Naive thymus-derived CD4-positive, alpha-beta T cell (primary cell): ENCODE measurements at places on chromosomes 16 and 17. TPM values are rescaled to one million over a fixed set of nuclear protein-coding genes. Genes with fewer than 3 reads are reported as not detected.

The C16orf95 gene
- 8.6 and 8.9 TPM in 2 replicates for total RNA-seq

The TAX1BP3 gene
- total RNA-seq = 13.3 TPM

The DECR2 gene
- total RNA-seq = 6.3 and 8.5 TPM in 2 replicates

The NUPR1 gene
- total RNA-seq = not detected

The GGT6 gene
- total RNA-seq = not detected

The ARMC7 gene
- 10.5 TPM for total RNA-seq

The BCAR1 gene
- total RNA-seq = not detected

The PITPNM3 gene
- 0.58 and 0.59 TPM in 2 replicates for total RNA-seq

The CYB5D1 gene
- total RNA-seq = 9.0 TPM

The CNTNAP4 gene
- total RNA-seq = not detected in 2 replicates

The EVI2B gene
- 57.8 and 70.5 TPM in 2 replicates for total RNA-seq

The KRTAP16-1 gene
- total RNA-seq = 0.32 TPM

The PRSS33 gene
- total RNA-seq = not detected

The MIS12 gene
- total RNA-seq = 16.3 TPM

The CDH8 gene
- not detected for total RNA-seq

The KCNH6 gene
- total RNA-seq = not detected

The RASL10B gene
- total RNA-seq = 0.37 TPM

The B4GALNT2 gene
- not detected for total RNA-seq

The OTOP3 gene
- not detected for total RNA-seq

The PRR15L gene
- not detected in 2 replicates for total RNA-seq

The KRT33A gene
- not detected for total RNA-seq

The TMC7 gene
- total RNA-seq = not detected

The RDM1 gene
- total RNA-seq = 6.9 and 7.2 TPM in 2 replicates

The SYCE1L gene
- 4.7 and 9.0 TPM in 2 replicates for total RNA-seq

The TM4SF5 gene
- total RNA-seq = not detected

The AOC3 gene
- 1.1 TPM for total RNA-seq

The MLYCD gene
- 11.4 TPM for total RNA-seq

The PGAP6 gene
- 107 TPM for total RNA-seq

The NOTUM gene
- not detected for total RNA-seq

The RAMP2 gene
- not detected for total RNA-seq

The SSTR5 gene
- total RNA-seq = not detected

The ATXN7L3 gene
- 107 TPM for total RNA-seq

The TMEM238L gene
- total RNA-seq = not detected

The TPSG1 gene
- not detected in 2 replicates for total RNA-seq

The SLC38A10 gene
- 117 and 122 TPM in 2 replicates for total RNA-seq

The KRT40 gene
- not detected for total RNA-seq

The SNN gene
- total RNA-seq = 86.8 TPM

The LMF1 gene
- total RNA-seq = 41.3 TPM
